ENCODE measurements at places on chromosomes 6 and 20.

GRCh38 chr6:39776581-39776980, 15.6 kb upstream of the DAAM2 start:
- DNase-seq, result no peak

DNA sequence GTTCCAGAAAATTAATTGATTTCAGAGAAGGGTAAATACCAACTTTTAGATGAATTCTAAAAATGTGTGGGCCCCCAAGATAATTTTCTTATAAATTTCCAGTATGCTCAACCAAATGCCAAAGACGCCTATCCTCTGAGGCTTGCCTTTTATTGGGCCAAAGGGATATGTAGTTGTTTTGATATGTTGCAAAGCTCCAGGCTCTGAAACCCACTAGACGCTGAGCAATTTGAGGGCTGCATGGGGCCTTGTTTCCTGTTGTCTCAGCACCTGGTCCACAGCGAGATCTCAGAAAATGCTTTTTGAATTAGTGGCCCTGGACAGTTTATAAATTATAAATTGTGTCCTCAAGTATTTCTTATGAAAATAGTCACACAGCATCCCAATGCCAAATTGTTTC, 397.2 kb downstream of the SAMD5 start:
- DNase-seq, result no peak

DNA sequence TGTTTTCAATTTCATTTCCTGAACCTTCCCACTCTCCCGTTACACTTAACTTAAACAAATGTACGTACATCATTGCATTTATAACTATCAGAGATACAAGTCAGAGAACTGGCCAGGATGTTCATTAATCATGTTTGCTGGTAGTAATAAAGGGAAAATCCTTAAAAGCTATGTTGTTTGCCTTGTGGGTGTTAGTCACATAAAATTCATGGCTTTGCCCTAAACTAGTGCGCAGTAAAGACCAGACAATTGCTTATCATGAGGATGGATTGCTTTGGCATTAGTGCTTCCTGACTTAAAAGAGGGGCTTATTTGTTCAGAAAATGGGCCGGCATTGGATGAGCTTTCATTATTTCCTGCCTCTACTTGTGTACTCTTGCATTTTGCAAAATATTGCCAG, 1037.3 kb upstream of the FLRT3 start:
- no peak for DNase-seq

- DNase-seq, result no peak
Measured at GRCh38 chr6:150157081-150157480, 14.2 kb downstream of the PPP1R14C start.

DNA sequence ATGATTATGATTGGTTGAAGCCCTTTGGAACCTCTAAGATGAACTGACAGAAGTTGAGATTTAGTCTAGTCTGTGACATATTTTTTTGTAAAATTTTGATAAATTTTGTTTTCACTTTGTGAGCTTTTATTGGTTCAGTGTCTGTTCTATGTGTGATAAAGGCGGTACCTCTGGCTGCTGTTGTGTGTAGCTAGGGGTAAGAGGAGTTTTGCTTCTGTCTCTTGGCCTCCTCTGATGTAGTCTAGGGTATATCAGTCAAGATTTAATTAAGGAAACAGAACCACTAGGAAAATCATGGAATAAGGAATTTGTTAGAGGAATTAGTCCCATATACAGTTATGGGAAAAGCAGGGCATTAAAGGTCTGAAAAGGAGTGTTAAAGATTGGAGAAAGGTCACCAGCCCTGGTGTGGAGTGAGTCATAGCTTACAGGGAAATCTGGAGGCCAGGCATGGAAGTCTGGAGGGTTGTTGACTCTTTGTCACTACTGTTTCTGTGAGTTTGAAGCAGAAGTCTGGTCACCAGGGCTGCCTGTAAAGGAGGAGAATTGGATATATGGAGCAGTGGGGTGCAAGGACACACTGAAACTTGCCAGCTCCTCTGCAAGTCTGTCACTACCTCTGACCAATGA, 28.5 kb downstream of the CDC5L start:
- DNase-seq, result no peak

GRCh38 chr6:46917002-46917545, 4.7 kb downstream of the ADGRF5 start:
- DNase-seq, result no peak

- no peak for DNase-seq
Measured at GRCh38 chr20:10812759-10813327, 139.0 kb upstream of the JAG1 start.

DNA sequence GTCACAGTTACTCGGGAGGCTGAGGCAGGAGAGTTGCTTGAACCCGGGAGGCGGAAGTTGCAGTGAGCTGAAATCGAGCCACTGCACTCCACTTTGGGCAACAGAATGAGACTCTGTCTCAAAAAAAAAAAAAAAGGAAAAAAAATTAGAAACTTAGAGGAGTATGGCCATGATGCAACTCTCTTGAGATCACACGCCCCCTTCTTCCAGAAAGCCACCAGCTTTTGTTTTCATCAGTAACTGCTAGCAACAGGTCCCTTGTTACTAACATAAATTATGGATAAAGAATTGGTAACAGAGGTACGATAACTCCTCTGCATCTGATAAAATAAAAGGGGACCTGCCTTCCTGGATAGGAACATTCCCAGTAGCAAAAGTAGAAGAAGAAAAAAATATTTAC, 308.2 kb downstream of the CD83 start:
- no peak for DNase-seq

DNA sequence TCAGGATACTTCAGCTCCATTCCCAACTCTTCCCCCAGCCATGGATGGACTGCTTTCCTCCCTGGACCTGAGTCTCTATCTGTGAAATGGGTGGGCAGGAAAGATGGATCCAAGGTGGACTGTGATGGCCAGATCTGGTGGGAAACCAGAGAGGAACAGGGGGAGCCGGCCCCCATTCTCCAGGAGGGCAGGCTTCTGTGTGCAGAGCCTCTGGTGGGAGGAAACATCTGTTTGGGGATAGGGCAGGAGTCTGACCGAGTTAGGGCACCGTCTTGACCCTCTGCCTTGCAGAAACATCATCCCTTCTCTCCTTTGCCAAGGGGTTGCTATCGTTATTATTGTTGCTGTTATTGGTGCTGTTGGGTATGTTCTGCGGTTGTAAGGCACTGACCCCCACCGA, 91.5 kb downstream of the TOX2 start:
- no peak for DNase-seq

DNA sequence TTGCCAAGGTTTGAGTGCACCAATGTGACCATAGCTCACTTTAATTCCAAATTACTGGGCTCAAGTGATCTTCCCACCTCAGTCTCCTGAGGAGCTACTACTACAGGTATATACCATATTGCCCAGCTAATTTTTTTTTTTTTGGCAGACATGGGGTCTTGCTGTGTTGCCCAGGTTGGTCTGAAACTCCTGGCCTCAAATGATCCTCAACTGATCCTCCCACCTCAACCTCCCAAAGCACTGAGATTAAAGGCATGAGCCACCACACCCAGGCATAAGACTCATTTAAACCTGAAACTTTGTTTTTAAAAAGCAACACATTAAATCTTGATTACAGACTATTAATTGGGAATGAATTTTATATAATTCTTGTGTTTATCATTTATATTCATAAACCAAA, 67.7 kb downstream of the ARHGAP18 start:
- DNase-seq, result no peak

- peak; percentile 79 for DNase-seq
Measured at GRCh38 chr6:92648364-92649086, 770.8 kb downstream of the EPHA7 start.

DNA sequence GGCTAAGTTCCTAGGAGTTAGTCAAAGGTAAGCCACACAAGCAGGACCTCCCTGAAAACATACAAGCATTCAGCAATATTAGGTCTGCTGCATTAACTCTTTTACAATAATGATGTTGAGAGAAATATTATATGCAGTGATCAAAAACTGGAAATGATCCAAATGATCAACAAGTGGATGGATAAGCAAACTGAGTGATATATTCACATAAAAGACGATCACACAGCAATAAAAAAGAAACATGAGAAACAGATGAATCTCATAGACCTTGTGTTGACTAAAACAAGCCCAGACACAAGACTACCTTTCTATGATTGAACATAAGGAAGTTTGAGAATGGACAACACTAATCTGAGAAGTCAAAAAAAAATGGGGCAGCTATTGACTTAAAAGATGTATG, 39.9 kb downstream of the LMBRD1 start:
- DNase-seq, result no peak

DNA sequence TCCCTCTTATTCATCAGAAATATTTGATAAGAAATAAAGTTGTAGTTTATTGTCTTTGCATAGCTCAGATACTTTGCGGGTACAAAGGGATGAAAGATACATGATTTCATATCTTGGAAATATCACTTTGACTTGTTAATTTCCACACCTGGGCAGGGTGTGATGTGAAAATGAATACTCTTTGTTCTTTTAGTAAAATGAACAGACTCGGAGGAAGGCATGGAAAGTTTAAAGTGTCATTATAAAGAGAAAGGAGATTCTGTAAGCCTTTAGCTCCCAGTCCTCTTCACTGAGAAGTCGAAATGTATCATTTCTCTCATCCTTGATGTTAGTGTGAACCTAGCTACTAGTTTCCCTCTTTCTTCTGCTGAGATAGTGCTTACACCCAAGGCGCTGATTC, 36.7 kb upstream of the AKIRIN2 start:
- DNase-seq, result no peak

DNA sequence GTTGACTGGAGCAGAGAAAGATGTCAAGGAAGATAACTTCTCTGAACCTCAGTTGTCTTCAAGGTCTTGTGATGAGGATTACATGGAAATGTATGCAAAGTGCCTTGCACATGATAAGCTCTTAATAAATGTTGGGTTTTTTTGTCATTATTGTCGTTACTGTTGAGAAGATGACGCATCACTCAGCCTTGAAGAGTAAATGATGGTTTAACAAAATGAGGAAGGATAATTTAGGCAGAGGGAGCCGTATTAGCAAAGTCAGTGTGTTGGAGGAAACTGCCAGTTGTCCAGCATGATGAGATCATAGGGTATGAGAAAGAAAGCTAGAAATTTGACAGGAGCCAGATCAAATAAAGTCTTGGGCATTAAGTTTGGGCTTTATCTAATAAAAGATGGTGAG, 8.8 kb upstream of the SUPT3H start:
- no peak for DNase-seq

GRCh38 chr6:2616811-2617210, 133.9 kb downstream of the MYLK4 start:
- DNase-seq, result no peak

GRCh38 chr6:15447546-15448267, 201.8 kb downstream of the JARID2 start:
- DNase-seq, result no peak

GRCh38 chr6:62623846-62624532, 338.0 kb upstream of the KHDRBS2 start:
- DNase-seq, result no peak

- DNase-seq, result no peak
Measured at GRCh38 chr6:160101277-160102205, 20.1 kb upstream of the SLC22A1 start.

DNA sequence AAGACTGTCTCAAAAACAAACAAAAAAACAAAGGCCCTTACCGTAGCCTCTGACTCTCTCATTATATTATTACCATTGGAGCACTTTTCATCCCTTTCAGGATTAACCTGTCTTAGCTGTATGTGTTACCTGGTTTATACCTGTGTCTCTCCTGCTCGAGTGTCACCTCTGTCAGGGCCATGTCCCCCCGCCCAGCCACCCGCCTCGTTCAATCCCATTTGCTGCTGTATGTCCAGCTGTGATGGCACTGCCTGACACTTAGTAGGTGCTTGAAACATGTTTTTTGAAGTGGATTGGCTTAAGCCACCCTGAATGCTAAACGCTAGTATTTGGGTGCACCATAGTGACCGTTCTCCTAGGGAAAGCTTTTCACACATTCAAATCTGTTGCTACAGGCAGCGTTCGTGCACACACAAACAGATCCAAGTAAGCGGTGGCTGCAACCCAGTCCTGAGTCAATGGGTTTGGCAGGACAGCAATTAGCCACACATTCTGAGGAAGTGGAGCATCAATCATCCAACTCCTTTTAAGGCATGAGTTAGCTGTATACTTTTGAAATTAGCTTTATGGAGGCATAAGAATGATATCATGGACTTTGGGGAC, 98.9 kb upstream of the ZNF217 start:
- no peak for DNase-seq

- DNase-seq, result no peak
Measured at GRCh38 chr20:53786071-53786444, 192.4 kb upstream of the ZNF217 start.

GRCh38 chr6:163823577-163823976, 409.1 kb downstream of the QKI start:
- DNase-seq, result no peak

- no peak for DNase-seq
Measured at GRCh38 chr6:137923866-137924653, 57.0 kb downstream of the TNFAIP3 start.

GRCh38 chr6:157364705-157365104, 16.3 kb upstream of the ZDHHC14 start:
- no peak for DNase-seq

DNA sequence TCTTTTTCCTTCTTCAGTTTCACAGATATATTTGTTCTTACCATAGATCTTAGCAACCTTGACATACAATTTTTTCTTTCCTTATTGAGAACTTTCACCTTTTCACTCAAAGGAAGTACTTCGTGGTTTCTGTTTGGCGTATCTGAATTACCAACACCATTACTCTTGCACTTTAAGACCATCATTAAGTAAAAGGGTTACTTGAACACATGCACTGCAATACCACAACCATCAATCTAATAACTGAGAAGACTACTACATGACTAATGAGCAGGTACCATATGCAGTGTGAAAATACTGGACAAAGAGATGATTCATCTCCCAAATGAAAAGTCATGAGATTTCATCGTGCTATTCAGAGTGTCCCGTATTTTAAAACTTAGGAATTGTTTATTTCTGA, 21.7 kb upstream of the SENP6 start:
- DNase-seq, result no peak

- DNase-seq, result no peak
Measured at GRCh38 chr20:63567136-63567385, 7.0 kb downstream of the HELZ2 start.

- no peak for DNase-seq
Measured at GRCh38 chr6:135921188-135921587, 69.7 kb downstream of the PDE7B start.

GRCh38 chr6:34378470-34378869, 14.0 kb downstream of the NUDT3 start:
- DNase-seq, result no peak

GRCh38 chr6:69784595-69785377, 12.0 kb downstream of the LMBRD1 start:
- no peak for DNase-seq

All from COR-L47 (cell line).